Stimulated activated CD8-positive, alpha-beta memory T cell treated with anti-CD3 and anti-CD28 coated beads, Interleukin-4, amount 100 ng/mL, for 4 hours (primary cell): ENCODE measurements at places on chromosomes 7 and 10.

DNA sequence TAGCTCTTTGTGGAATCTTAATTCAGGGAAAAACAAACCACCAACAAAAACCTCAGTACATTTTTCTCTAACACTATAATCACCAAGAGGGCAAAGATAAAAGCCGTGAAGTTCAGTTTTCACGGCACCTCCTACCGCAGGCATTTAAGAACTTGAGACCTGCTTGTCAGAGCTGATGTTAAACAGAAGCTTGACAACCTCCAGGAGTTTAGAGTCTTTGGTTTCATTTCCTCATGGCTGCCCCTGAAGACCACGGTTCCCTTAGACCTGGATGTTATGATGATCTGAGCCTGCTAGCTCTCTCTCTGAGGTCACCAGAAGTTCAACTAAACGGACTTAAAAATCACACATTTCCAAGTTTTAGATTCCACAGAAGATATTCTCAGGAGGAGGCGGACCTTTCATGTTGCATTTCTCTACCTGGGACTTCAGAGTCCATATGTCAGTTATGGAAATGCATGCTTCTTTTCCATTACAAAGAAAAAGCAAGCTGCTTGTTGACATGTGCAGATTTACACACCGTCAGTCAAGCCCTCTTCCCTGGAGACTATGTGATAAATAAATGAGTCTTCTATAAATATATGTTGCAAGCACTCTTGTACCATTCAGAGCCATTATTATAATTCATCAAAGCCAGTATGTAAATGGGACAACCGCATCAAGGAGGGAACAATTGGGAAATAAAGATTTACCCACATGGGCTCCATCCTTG, 258.0 kb downstream of the GFRA1 start:
- no peak for DNase-seq

DNA sequence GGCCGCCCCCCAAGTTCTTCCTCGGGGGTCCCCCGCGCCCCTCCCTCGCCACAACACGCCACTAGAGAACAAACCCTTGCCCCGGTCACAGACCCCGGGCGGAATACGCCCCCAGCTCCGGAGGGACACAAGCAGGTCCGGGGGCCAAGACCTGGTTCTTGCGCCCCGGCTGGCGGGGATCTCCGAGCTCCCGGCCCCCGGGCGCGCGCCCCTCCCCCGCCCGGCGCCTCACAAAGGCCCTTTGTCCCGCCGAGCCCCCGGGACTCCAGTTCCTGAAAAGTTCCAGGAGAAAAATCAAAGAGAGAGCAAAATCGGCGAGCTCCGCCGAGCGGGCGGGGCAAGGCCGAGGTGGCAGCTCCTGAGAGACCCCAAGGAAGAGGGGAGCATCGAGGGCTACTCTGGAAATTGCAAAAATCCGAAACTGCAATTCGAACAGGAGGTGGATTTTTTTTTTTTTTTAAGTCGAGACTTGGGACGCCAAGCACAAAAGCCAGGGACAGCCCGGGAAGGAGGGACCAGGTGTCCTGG, 4.0 kb downstream of the TNRC18 start:
- DNase-seq = no peak

GRCh38 chr10:62616885-62617590, 187.5 kb upstream of the ADO start:
- no peak for DNase-seq

DNA sequence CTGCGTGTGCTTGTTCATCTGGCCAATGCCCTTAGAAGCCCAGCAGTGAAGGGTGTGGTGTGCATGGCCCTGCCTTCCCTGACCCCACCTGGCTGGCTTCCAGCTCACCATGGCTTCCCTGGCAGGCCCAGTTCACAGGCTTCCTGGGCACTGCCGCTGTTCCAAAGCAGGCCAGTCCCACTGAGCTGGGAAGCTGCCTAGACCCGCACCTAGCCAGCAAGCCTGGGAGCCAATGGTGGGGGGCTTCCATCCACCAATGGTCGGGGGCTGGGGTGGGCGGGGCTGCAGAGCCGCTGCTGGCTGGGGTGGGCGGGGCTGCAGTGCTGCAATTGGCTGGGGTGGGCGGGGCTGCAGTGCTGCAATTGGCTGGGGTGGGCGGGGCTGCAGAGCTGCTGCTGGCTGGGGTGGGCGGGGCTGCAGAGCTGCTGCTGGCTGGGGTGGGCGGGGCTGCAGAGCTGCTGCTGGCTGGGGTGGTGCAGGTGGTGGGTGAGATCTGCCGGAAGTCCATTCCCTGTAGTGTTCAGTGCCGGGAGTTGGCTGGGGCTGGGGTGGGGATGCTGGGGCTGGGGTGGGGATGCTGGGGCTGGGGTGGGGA, 12.4 kb downstream of the CALY start:
- DNase-seq = no peak

DNA sequence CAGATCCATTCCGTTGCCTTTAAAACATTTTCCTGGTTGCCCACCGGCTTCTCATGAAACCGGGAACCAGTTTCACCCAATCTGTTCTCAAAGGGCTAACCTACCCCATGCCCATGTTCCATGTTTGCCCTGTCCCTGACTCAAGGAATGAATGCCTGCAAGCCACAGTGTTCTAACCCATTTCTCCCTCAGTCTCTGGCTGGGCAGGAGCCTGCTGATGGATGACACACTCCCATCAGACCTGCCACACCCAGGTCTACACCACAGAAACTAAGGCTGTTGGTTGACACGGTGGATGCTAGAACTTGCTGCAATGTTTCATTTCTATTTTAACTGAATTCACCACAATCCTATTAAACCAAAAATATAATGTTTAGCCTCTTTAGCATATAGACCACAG, 15.6 kb downstream of the CLRN3 start:
- DNase-seq = no peak

GRCh38 chr10:121947343-121948330, 19.8 kb upstream of the ATE1 start:
- no peak for DNase-seq

GRCh38 chr7:132708470-132708869, 132.2 kb upstream of the PLXNA4 start:
- no peak for DNase-seq

DNA sequence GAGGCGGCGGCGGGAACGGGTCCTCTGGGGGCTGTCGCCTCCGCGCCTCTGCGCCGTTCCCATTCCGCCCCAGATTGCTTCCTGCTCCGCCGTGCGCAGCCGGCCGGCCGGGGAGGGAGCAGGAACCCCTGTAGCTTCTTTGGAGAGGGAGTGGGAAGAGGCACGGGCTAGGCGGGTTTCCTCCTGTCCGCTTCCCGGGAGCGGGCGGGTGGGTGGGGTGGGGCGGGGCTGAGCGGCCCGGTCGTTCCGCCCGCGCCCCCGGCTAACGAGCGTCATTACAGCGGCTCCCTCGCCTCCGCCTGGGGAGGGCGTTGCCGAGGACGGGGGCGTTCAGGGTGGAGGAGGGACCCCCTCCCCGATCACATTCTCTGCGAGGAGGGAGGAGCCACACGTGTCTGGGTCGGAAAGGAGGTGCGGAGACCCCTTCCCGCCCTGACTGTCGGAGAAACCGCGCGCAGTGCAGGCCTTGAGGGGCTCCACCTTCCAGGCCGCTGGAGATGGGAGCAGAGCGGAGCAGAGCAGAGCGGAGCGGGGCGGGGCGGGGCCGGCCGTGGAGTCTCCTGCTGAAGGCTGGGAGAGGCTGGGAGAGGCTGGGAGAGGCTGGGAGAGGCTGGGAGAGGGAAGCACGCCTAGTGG, 39.7 kb downstream of the AGAP3 start:
- DNase-seq = no peak

DNA sequence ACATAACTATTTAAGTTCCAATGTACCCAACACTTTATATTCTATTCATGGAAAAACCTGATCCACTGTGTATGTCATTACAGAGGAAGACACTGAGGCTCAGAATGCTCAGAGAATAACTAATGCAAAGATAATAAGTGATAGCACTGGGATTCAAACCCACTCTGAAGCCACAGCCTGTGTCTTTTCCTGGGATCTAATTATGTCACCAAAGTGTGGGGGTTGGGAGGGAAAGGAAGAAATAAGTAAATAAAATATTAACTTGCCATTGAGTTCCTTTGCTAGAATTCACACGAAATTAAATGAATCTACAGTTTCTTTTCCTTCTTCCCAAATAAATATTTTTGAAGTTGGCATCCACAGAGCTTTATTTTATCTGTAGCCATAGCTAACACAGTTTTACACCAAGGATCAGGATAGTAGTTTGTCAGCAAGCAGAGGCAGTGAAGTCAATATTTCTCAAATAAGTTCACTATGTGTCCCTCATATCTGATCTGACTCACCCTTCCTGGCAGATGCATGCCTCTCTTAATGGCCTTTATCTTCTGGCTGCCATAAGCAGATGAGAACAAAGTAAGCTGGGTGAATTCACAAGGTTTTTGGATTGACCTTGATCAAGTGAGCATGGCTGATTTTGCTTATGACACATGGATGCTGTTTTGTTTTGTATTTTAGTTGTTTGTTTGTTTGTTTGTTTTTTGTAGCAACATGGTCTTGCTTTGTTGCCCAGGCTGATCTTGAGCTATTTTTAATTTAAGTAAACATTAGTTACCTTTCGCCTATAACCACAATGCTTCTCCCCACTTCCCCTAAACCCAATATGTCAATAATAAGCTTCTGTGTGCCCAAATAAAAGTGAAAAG, 6.3 kb downstream of the RAPGEF5 start:
- no peak for DNase-seq

GRCh38 chr7:154583454-154583853, 419.5 kb downstream of the PAXIP1 start:
- no peak for DNase-seq

- no peak for DNase-seq
Measured at GRCh38 chr7:150450491-150451001, at the start of gene GIMAP8. GIMAP8 (plus strand) TSS chr7:150450630; CDS start chr7:150466699, 16,069 bp downstream.
